CD4-positive, alpha-beta T cell (primary cell): ENCODE measurements at places on chromosomes 2 and 18.

DNA sequence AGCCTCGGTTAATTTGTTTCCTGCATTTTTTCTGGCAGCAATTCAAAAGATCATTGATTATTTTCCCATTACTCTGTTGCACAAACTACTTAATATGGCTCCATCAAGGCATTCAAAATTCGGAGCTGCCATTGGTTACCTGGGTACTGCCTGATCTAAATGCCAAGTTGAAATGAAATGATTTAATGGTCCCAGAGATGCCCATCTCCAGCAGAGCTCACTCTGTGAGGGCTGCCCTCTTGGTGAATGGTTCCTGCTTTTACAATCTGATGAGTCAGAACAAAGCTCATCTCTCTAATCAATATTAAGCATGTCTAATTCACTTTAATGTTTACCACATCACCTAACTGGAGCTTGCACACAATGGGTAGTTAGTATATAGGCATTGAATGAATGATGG is 126.1 kb downstream of the CTNNA2 start:
- no peak for DNase-seq

DNA sequence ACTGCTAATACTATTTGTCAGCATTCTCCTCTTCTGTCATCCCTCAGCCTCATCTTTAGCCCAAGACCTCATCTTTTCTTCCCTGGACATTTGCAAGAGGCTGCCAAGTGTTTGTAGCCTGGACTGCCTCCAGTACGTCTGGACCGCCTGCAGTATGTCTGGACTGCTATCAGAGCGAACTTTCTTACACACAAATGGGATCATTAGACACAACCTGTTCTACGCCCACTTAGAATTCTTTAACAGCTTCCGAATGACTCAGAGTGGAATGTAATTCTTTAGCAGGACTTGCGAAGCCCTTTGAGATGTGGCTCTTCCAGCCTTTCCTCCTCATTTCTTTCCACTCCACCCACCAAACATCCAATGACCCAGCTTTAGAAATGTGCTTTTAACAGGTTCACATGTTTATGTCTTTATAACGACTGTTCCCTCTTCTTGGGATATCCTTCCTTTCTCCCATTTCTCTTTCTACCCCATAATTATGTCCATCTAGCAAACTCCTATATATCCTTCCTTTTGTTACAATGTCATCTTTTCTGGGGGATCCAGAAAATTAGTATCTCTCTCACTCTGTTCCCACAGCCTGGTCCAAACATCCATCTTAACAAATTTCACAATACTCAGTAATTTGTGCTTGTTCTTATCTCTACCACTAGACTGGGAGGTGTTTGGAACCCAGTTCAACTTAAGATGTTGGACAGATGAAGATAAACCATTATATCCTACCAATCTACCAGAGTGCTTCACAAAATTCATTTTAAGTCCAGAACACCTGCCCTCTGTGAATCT is 171.3 kb upstream of the PGAP1 start:
- DNase-seq, result no peak

DNA sequence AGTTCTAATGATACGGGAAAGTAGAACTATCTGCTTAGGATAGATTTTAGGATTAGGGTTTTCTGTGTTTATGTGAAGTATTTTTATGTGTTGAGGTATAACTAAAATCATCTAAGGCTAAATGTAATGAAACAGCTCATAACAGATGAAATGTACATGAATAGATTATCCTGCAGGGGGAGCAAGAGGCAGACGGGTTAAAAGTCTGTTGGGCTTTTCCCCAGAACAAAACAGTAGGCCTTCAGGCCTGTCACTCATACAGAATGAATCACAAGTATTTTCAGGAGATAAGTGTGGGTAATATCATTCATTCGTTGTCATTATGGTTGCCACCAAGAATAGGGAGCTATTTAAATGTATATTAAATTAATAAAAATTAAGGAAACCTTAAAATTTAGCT is 107.9 kb upstream of the IL1R2 start:
- DNase-seq, result peak; percentile 65

- DNase-seq, result no peak
Measured at GRCh38 chr18:36650266-36650665, 178.5 kb downstream of the TPGS2 start.

DNA sequence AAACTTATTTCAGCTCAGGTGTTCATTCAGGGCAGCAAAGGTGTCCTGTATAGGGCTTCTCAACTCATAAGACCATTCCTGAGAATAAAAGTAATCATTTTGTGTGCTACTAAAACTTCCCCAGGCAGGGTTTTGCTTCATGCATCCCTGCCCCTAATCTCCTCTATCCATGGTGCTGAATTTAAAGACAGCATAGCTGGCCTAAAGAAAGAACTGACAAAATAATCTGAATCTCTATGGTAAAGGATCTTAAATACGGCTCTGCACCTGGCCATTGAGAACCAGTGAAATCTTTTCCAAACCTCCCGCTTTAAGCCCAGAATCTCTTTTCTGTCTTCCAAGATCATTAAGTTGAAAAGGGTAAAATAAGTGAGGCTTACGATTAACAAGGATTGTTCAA is 292.1 kb upstream of the KLHL29 start:
- DNase-seq, result no peak

DNA sequence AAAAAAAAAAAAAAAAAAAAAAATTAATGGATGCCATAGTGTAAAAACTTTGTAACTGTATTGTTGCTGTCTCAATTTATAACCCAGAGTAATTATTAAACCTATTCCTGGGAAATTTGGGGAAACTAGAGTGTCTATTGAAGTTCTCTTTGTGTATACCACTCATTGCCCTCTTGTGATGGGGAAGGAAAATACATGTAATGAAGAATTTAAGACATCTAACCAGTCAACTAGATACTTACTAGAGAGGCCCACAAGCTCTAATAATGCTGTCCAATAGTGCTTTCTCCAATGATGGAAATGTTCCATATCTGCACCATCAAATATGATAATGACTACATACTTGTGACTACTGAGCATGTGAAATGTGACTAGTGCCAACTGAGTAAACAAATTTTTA is 168.5 kb upstream of the SLC39A10 start:
- DNase-seq, result no peak

DNA sequence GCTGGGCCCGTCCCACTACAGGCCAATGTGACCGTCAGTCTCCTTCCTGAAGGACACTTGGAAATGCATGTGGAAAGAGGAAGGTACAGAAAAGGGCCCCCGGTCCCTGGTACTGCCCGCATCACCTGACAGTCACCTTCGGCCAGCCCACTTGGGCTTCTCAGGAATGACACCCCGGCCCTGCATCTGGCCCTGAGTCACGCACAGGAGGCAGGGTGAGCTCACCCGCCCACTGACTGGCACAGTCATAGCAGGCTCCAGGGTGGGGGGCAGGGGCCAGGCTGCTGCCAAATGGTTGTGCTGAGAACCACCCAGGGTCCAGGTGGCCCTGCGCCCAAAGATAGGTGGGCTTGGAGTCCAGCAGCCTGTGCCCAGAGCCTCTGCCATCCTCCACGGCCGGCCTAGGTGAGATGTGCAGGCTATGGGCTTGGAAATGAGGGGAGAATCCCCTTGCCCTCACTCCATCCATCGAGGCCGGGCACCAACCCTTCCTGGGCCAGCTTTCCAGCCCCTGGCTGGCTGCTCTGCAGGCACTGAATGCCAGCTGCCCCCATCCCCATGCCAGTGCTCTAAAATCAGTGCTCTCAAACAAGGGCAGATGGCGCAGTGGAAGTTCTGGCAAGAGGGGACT is 14.1 kb downstream of the EMX1 start:
- no peak for DNase-seq

DNA sequence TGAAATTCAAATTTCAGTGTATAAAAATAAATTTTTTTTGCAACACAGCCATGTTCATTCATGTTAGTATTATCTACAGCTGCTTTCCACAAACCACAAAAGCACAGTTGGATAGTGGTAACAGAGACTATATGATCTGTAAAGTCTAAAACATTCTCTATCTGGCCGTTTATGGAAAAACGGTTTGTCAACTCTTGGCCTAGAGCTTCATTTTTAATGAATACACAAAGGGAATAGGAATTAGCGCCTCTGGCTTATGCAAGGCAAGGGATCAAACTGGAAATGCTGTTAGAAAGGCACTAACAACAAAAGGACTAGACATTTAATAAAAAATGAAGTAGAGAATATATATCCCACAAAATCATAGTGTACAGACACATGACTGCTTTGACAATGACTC is 211.9 kb downstream of the EXOC6B start:
- DNase-seq, result no peak

DNA sequence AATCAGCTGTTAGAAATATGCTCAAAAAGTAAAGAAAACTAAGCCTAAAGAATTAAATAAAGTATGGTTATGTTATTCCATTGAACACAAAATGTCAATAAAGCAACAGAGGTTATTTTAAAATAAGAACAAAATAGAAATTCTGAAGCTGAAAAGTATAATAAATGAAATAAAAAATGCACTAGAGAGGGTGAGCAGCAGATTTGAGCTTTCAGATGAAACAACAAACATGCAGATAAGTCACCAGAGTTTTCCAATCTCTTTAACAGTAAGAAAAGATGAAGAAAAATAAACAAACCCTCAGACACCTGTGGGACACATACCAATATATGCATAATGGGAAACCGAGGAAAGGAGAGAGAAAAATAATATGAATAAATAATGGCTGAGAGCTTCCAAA is 70.3 kb upstream of the SLC9A2 start:
- DNase-seq, result no peak

- no peak for DNase-seq
Measured at GRCh38 chr2:128577141-128577930, 258.7 kb upstream of the HS6ST1 start.

DNA sequence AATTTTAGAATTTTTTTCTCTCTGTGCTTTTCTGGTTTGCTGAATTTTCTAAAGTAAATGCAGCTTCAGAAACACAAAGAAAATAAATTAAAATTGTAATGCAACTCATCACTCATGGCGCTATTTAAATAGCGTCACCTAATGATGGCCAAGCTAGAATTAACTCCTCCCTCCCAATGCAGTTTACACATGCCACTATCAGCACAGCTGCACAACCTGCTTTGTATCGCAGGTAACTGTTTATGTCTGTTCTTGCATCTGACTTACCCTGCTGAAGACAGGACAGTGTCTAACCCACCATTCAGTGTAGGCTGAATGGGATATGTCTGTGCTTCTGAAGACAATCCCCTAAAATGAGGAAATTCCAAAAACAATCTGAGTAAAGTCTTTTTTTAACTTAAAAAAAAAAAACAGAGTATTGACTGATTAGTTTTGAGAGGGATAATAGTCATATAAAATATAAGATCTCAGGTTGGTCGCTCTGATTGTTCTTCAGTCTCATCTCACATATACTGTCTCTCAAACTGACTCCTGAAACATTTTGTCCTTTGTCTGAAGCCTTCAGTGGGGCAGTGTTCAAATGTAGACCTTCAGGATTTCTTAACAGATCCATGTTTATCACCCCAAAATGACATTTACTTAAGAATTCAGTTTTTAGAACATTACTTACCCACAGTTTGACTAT is 271.4 kb downstream of the ZEB2 start:
- DNase-seq, result no peak

- DNase-seq, result no peak
Measured at GRCh38 chr2:172394002-172394401, 33.4 kb upstream of the ITGA6 start.

DNA sequence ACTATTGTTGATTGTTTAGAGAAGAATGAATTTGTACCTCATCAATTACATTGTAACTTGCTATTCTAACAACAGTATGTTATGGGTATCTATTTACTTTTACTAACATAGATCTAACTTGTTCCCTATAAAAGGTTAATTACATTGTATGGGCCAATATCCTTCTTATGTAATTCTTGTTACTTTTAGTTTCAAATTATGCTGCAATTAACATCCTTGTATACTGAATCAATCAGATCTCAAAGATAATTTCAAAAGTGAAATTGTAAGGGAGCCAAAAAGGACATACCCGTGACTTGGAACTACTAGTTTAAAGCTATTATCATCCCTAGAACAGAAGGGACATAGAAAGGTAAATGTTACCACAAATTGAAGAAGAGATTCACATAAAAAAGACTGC is 79.9 kb upstream of the RIT2 start:
- no peak for DNase-seq

- DNase-seq, result no peak
Measured at GRCh38 chr2:223122781-223123180, 70.8 kb downstream of the KCNE4 start.

DNA sequence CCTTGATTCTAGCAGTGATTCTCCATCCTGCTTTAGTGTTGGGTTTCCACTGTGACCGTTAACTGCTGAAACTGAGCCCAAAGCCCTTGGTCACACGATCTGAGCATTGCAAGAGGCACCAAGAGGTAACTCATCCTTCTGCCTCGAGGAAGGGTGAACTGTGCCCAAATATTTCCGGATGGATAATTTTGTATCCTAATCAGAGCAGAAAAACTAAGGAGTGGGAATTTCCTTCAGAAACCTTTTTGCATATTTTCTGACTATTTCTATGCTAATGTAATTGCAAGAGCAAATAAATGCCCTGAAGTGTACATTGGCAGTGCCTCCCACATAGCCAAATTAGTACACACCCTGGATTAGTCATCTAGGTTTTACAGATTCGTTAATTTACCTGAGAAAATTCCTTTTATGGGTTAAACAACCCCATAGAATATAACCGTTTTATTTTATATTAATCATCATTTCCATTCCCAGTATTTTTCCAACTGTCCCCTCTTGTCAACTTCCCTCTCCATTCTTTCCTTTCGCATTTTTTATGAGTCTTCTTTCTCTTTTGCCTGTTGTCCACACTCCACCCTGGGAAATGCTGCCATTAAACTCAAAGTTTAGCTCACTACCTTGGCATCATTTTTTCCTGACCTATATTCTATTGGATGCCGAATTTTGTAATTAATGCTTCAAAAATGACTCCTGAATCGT is 31.7 kb upstream of the COBLL1 start:
- no peak for DNase-seq

DNA sequence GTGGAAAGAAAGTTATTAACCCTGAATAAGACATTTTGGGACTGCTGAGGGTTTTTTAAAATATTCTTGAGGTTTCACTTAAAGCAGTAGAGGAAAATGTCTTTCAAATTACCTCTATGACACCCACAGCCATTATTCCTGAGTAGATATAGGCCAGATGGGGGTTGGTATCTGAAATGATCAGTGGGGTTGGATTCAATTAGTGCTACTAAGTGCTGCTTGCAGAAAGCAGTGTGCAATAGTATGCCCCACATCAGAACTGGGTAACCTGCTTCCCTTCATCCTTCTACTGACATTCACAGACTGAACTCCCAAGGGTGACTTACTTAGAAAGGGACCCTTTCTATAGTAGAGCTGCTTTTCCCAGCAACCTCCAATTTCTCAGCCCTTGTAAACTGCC is 7.3 kb upstream of the ETAA1 start:
- no peak for DNase-seq

- DNase-seq, result no peak
Measured at GRCh38 chr2:192190474-192190873, 4.3 kb downstream of the TMEFF2 start.
